Stimulated activated CD4-positive, alpha-beta T cell treated with anti-CD3 and anti-CD28 coated beads, Interleukin-12 subunit alpha, Interleukin-12 subunit beta, amount 100 ng/mL, for 24 hours (primary cell): ENCODE measurements at places on chromosomes 6 and 20.
A peak's percentile ranks its signal among the peaks of the same experiment; 100 is the strongest.

DNA sequence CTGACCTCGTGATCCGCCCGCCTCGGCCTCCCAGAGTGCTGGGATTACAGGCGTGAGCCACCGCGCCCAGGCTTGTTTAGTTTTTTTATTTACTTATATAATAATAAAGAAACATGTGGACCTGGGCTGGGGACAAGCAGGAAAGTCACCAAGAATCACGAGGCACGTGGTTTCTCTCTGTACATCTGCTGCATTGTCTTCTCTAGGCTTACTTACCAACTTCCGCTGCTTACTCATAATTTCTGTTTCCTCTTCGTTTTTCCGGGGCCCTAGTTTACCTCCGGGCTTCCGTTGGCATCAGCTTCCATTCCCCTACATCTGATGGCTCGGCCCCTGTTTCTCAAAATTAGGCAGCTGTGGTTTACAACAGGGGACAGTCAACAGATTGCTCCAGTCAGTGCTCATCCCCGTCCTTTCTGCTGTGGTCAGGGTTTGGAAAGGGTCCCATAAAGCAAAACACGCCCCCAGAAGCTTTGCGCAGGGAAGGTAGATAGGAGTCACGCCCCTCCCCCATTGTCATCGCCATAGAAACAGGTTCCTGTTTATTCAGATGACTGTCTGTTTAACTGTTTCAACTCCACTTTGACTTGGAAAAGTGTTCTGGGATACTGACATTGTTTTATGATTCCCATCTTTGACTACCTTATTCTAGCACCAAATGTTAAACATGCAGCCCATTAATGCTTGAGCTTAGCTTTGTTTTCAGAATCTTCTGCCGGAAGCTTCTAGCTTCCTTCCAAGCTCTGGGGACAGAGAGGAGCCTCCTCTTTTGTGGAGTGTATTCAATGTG is 31.9 kb upstream of the TXLNB start:
- peak; percentile 51 for DNase-seq

GRCh38 chr6:42556462-42556861 is 7.4 kb upstream of the UBR2 start:
- DNase-seq: no peak

DNA sequence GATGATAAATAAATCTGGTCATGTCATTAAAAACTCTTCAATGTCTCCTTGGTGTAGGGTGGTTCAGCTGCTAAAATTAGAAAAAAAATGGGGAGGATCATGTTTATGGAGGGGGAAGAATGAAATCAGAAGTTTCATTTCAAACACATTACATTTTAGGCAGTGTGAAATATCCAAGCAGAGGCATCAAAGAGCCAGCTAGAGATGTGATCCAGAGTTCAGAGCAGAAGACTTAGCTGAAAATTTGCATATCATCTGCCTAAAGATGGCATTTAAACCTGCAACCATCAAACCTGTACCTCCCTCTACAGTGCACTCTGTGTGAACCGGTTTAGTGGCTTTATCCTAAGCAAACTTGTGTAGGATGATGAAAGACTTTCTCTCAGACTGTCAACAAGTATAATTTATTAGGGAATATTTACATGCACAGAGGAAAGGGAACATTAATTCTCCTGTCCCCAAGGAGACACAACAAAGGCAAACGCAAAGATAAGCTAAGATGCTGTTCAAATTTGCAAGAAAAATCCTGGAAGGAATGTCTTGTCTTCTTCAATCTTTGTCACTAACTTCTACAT is 84.8 kb upstream of the PLEKHG1 start:
- no peak for DNase-seq

DNA sequence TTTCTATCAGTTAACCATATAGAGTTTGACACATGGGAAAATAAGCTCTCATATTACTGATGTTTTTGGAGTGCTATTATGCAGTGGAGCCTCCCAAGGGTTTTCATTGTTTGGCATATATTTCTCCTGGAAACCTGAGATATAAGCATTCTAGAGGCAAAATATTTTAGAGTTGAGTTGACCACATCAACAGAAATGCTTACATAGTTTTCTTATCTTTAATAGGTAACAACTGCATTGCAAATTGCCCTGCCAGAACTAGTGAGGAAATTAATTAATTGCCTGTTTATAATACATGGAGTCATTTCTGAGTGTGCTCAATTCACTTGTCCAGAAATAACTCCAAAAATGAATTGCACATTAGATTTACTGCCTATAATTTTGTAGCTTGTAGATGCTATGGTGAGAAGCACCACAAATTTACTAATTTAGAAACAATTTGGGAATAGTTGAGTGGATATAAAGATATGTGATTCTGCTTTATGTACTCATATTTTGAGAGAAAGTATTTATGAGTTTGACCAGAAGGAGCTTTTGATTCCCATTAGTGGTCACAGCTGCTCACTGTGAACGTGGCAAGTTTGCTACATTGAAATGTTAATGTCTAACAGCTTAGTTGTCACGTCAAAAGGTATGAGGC is 288.7 kb downstream of the CD109 start:
- DNase-seq: no peak

- no peak for DNase-seq
Observed at GRCh38 chr6:34773916-34774315, 16.6 kb downstream of the SNRPC start.

GRCh38 chr6:164195942-164196281 is 781.4 kb downstream of the QKI start:
- no peak for DNase-seq

GRCh38 chr20:14470231-14470899 is 133.0 kb upstream of the FLRT3 start:
- DNase-seq: no peak

DNA sequence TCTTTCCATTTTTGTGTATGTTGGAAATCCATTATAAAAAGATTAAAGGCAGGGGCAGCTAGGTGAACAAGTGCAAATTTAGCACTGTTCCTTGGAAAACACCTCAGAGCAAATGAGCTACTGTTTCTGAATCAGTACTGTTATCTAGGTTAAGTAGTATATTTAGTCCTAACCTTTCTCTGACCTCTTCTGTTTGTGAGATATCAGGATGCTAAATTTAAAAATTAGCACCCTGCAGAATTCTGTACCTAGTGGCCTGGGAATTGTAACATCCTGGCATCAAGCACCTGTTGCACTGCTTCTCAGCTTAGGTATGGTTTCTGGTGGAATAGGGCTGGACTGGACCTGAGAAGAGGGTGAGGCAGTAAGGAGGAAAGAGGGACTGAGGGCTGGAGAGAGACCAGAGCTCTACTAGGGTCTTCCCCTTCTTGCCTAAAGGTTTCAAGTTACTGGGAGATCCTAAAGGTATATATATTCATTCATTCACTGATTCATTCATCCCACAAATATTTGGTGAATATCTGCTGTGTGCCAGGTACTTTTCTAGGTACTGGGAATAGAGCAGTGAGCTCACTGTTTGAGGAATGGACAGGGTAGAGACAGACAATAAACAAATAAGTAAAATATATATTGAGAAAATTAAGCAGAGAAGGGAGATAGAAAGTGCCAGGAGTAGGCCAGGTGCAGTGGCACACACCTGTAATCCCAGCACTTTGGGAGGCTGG is 5.2 kb downstream of the ZNF76 start:
- DNase-seq: no peak
